AG10803 (cell line): ENCODE measurements at places on chromosomes 1 and 21.
A peak's percentile ranks its signal among the peaks of the same experiment; 100 is the strongest.

DNA sequence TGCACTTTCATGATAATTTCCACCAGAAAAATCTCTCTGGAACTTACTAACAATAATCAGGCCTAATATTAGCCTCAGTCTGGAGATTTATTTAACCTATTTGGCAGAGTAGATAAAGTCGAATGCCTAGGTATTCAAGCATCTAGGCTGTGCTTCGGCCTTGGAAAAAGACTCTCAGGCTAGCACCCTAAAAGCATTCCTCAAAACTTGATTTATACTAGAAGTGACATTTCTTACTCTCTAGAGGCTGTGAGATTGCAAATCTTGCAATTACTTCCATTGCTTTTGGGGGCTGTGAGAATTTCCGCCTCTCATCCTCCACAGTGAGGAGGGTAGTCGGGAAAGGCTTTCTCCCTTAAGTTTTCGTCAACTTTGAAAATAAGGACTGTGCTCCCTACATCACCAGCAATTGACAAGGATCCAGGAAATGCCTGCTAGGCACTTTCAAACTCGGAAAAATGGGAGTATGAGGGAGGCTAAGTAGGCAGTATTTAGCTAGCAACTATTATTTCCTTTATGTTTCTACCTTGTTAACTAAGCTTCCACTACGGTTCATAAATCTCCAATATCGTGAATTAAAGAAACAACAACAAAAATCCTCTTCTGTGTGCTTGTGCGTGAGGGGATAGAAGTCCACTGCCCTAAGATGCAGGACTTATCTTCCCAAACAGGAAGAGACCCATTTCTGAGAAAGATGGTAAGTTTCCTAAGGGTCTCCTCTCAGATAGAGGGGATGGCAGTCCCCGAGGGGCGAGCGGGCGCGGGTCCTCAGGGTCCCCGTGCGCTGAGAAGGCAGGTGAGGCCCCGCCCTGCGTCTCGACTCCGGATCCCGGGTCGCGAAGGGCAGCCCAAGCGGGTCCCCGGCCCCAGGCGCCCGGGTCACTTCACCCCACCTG lies 1.1 kb upstream of the LMO4 start:
- no peak for DNase-seq

- no peak for DNase-seq
These were observed 55.7 kb downstream of the NID1 start for GRCh38 chr1:236009191-236009590.

DNA sequence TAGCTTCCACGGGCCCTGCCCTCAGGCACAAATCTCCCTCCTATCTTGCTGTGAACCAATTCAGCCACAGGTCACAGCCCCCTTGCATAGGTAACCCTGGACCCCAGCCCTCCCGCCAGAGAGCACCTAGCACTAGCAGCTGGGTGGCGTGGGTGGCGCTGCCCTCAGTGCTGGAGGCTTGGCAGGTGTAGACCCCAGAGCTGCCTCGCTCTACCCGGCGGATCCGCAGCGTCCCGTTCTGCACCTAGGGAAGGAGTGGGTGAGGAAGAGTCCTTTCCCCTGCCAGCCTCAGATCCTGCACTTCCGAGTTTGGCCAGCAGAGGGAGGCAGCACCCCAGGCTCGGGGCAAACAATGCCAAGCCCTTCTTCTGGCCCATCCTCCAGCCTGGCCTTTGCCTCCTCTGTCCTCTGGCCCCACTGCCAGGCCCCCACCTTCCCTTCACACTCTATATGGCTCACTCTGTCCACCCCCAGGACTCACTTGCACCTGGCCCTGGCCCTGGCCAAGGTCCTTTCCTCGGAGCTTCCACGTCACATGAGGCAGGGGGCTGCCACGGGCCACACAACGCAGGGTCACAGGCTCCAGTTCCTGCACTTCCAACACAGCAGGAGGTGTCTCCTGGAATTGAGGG lies 9.0 kb downstream of the IGSF9 start:
- DNase-seq, result peak; percentile 41

- no peak for DNase-seq
These were observed 1.9 kb downstream of the LY9 start for GRCh38 chr1:160797861-160798273.

DNA sequence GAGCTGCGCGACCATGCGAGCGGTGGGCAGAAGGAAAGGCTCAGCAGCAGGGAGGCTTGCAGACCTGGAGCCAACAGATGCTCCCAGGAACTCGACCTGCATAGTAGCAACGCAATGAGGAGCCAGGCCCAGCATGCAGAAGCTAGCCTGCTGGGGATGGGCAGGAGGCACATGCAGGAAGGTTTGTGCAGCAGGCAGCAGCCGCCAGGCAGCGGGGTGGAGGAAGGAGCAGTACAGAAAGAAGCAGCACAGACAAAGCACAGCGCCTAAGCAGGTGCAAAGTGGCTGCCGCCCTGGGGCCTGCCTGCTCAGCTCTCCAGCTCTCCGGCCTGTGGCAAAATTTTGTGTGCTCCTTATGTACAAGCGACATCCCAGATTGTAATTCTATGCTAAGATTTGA lies 213.5 kb upstream of the MAP1LC3C start:
- no peak for DNase-seq
